ENCODE measurements at places on chromosomes 13 and 19.
A peak's percentile ranks its signal among the peaks of the same experiment; 100 is the strongest.

DNA sequence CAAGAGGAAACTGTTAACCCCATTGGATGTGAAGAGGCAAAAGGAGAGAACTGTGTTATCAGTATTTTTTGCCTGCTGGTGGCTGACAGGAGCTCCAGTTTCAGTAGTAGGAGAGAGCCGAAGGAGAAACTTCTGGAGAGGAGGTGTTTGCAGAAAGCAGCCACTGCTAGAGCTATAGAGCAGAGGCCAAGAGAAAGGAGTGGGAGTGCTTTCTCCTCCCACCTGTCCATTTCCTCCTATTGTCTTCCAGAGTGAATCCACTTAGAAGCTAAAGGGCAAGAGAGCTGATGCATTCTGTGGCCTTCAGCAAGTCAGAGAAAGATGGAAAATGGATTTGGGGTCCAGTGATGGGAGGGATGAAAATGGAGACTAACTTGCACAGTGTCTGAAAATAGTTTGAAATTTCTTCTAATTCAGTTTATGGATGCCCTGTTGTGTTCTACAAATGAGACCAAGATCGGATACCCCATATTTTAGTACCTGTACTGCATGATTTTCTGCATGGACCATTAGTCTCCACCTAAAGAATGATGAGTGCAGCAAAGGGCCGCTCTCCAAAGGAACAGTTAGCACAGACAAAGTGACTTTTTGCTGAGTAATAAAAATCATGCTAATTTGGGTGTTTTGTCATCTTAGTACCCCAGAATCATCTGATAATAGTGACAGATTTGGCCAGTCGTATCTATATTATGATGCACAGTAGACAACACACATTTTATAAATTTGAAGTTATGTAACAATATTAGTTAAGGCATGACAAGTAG is 10.7 kb downstream of the HS6ST3 start:
- no peak for DNase-seq

GRCh38 chr13:114066956-114067355 is 65.5 kb downstream of the RASA3 start:
- no peak for DNase-seq

GRCh38 chr13:101211261-101211660 is 205.0 kb downstream of the NALCN start:
- no peak for DNase-seq

DNA sequence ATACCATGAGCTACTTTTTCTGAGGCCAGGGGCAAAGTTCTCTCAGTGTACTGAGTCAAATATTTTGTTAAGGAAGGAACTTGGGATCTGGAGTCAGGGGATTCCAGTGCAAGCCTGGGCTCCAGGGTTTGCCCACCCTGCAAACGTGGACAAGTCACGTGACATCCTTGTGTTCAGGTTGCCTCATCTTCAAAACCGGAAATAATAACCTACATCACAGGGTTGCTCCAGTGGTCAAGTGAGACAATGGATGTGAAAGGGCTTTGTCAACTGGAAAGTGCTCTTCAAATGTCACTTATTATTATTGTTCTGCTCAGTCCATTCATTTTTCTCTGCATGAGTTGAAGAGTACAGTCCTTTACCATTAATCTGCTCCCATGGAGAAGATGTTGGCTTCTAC is 414.9 kb downstream of the COG6 start:
- no peak for DNase-seq

DNA sequence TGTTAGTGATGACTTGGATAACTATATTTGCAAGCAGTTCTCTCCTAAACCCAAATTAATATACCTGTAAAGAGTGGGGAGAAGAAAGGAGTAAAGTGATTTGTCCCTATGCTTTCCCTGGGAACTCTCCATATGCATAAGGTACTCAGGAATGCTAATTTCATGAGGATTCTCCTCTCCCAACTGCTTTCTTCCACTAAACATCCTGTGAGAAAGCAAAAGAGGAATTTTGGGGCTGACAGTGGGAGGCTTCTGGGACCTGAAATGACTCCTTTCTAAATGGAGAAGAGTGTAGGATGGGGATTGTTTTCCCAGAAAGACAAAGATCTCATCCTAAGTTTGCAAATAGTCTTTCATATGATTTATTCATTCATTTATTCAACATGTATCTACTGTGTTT is 250.5 kb downstream of the TDRD3 start:
- no peak for DNase-seq

GRCh38 chr13:52850396-52851136 is 2.1 kb upstream of the PCDH8 start:
- DNase-seq = peak; percentile 61

GRCh38 chr13:45413826-45414307 is 4.3 kb downstream of the SLC25A30 start:
- DNase-seq = no peak

- DNase-seq = peak; percentile 44
These were observed 3.3 kb upstream of the UQCR11 start for GRCh38 chr19:1608359-1609102.

- peak; percentile 68 for DNase-seq
These were observed 1.3 kb downstream of the ICAM5 start for GRCh38 chr19:10290876-10291553.

DNA sequence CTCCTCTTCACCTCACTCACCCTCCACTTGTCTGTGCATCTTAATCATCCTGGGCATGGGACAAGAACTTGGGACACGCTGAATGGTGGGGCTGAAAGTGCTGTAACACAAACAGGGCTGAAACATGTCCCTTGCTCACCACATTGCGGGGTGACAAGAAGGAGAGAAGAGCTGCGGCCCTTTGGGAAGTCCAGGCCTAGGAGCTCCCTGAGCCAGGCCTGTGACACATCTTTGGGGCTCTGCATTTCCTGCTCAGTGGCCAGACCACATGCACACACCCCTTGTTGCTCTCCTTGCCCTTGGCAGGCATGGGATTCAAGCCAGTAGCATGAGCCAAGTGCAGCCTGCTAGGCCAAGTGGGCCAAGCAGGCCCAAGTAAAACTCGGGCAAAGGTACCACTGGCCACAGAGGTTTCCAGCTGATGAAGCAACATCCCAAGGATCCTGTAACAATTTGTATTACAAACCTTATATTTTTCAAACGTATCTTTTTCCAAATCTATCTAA is 1384.3 kb upstream of the PCDH20 start:
- no peak for DNase-seq

DNA sequence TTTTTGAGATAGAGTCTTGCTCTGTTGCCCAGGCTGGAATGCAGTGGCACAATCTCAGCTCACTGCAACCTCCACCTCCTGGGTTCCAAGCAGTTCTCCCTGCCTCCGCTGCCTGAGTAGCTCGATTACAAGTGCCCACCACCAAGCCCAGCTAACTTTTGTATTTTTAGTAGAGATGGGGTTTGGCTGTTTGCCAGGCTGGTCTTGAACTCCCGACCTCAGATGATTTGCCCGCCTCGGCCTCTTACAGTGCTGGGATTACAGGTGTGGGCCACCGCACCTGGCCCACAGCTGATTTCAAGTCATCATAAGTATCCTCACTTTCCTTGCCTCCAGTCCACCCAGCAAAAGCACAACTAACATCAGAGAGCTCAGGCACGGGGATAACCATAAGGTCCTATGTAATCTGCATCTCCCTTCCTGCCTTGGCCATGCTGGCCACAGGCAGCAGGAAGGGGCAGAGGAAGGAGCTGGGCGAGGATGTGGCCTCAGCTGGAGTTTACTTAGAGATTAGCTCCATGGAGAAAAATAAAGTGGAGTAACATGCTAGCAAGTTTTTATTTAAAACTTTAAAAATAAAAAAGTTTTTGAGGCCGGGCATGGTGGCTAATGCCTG is 22.9 kb upstream of the ADGRE1 start:
- no peak for DNase-seq

DNA sequence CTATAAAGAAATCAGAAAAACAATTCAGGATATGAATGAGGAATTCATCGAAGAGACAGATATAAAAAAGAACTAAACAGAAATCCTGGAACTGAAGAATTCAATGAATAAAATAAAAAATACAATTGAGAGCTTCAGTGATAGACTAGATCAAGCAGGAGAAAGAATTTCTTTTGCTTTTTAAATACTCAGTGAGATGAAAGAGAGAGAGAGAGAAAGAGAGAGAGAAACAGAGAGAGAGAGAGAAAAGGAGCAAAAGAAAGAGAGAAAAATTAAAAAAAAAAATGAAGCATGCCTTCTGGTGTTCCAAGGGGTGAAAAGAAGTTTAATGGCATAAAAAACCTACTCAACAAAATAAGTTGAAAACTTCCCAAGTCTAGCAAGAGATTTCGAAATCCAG is 22.0 kb upstream of the SLC7A9 start:
- no peak for DNase-seq

- no peak for DNase-seq
These were observed 69.1 kb downstream of the URI1 start for GRCh38 chr19:30011051-30011578.

GRCh38 chr13:97810152-97810551 is 143.3 kb upstream of the IPO5 start:
- no peak for DNase-seq

DNA sequence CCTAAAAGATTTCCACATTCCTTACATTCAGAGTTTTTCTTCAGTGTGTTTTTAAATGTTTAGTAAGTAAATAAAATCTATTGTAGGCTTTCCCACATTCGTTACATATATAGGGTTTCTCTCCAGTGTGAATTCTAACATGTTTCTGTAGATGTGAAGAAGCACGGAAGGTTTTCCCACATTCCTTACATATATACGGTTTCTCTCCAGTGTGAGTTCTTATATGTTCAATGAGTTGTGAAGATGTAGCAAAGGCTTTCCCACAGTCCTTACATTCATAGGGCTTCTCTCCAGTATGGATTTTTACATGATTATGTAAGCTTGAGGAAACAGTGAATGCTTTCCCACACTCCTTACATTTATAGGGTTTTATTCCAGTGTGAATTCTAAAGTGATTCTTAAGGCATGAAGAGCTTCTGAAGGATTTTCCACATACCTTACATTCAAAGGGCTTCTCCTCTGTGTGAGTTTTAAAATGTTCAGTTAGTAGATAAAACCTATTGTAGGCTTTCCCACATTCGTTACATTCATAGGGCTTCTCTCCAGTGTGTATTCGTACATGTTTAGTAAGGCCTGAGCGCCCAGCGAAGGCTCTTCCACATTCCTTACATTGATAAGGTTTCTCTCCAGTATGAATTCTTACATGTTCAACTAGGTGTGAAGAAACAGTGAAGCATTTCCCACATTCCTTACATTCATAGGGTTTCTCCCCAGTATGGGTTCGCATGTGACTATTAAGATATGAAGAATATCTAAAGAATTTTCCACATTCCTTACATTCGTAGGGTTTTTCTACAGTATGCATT is 18.2 kb downstream of the ZNF121 start:
- DNase-seq = no peak

DNA sequence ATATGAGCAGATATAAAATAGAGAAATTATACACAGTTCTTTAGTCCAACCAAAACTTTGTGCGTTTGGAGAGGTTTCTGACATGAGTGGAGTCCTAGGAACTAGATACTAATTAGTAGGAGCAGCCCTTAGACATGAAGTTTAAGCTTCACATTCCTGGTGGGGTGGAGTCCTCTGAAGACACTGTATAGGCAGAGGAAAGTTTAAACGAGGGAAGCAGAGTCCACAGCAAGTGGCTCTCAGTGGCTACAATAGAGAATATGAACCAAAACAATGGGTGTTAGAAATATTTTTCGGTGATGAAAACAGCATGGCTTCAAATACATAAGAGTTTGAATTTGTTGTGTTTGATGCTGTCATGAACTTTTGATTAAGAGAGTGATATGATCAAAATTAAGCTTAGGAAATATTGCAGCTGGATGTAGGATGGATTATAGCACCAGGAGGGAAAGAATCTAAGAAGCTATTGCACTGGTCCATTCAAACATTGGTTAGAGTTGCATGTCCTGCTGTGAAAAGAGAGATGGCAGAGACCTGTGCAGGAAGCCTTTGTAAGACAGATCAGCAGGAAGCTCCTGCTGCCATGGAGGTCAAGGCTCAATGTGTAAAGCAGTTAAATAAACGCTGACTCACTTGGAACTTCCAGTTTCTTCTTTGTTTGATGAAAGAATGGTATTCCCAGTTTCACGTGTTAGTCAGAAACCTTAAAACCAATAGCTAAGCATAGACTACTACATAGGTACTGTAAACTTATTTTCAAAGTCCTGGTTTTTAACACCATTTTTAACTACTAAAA is 175.2 kb downstream of the TDRD3 start:
- no peak for DNase-seq

- DNase-seq = no peak
These were observed 7.1 kb upstream of the WTIP start for GRCh38 chr19:34474233-34474989.

- DNase-seq = no peak
These were observed 70.5 kb downstream of the GADD45B start for GRCh38 chr19:2546128-2547032.

DNA sequence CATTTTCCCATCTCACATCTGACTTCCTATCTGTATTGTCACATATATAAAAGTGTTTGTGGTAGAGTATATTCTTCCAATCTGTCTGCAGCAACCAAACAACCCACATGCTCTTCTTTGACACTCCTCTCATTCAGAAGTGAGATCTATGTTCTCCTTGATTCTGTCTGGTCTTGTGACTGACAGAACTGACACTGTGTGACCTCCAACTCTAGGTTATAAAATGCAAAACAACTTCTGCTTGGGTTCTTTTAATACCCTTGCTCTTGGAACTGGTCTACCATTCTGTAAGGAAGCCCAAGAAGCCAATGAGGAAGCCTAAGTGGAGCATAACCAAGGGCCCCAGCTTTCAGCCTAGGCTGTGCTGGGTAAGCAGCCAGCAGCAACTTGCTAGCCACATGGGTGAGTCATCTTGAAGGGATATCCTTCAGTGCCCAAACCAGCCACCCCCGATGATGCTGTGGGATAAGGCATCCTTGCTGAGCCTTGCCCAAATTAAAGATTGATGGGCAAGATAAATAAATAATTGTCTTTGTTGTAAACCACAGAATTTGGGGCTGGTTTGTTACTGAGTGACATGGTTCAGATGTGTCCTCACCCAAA is 18.4 kb upstream of the ITM2B start:
- peak; percentile 59 for DNase-seq

DNA sequence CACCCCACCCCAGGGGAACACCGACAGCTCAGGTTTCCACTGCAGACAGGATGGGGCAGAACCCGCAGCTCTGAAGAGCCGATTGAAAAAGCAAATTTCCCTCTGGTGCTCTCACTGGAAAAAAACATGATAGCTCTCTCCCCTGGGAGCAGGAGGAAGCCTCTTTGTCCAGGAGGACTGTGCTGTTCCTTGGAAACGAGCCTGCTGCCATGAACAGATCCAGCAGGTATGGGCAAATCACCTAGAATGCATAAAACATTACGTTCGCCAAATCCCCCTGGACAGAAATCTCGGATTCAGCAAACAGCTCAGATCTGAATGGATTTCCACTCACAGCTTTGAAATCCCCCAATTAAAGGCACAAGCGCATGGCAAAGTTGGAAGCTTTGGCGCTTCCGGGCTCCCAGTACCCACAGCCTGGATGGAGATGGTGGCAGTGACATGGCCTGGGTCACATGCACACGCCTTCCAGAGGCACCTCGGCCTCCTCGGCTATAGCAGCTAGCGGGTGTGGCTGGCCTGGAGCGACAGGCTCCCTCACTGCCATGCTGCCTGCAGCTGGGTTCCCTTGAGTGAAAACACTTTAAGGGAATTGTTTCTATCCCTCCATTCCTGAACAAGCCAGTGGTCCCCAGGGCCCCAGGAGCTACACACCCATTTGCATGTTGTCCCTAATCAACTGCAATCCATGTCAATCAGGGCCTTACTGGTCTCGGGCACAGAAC is 59.1 kb downstream of the CEBPG start:
- no peak for DNase-seq
